ENCODE measurements at places on chromosomes 7 and 10.

DNA sequence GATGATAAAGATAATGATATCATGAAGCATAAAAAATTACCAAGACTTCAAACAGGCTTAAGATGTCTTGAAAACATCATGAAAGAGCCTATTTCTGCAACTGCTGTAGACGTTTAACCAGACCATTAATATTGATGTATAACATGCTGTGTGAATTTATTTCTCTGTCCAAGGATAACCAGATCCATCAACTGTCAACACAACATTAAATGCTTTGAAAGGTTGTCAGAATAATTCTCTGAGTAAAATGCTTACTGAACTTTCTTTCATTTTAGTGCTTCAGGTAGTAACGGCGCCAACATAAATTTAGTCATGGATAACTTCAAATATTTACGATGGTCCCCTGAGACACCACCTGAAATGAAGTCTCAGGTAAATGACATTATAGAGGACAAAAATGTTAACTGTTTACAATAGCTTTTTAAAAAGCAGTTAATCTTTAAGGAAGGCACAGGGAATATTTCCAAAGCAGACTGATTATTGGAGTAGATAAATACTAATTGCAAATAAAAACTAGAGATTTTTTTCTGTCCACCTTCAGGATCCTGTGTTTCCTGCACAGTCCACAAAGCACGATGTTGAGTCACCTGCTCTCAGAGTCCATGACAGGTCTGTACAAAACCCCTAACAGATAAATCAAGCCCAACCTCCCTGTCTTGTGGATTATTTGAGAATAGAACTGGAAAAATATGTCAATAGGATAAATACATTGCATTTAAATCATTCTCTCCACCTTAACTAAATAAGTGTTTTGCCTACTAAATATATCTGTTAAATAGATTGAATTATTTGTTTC lies 1213.2 kb downstream of the XPNPEP1 start:
- no peak for DNase-seq

DNA sequence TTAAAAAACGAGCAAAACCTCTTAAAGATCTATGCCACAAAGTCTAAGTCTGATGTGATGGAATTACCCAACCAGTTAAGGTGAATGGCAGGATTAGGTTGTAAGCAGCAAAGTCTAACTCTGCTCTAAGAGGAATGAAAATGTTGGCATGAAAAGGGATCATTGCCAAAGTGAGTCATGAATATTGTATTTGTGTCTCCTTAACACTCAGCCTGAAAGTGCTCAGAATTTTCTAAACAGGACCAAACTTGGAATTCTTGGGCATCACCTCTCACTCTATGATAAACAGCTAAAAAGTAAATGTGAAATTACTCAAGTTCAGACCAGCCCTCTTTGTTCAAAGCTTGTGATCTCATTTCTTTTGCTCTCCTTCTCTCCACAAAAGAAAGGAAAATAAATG lies 27.0 kb downstream of the PPP1R3A start:
- DNase-seq = no peak

- no peak for DNase-seq
Measured at GRCh38 chr10:73405556-73405955, 8.3 kb downstream of the ANXA7 start.

DNA sequence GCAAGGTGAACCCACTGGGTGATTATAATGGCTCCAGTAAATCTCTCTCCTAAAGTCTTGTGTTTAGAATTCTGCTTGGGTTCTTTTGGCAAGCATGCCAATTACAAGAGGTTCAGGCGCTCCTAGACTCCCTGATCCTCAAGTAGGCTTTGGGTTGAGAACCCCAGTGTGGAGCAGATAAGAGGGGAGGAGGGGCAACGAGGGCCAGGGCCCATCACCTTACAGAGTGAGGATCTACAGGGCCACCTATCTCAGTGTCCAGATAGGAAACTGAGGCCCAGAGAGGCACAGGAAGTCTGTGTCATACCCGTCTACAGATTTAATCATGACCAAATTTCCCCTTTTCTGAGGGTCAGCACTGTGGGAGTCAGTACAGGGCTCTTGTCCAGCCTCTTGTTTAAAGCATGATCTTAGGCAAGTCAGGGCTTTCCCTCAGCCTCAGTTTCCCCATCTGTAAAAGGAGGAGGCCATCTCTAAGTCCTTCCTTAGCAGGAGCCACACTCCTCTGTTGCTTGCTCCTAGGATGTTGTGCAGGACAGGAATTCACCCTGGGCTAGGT lies 4.4 kb downstream of the TACR2 start:
- no peak for DNase-seq

DNA sequence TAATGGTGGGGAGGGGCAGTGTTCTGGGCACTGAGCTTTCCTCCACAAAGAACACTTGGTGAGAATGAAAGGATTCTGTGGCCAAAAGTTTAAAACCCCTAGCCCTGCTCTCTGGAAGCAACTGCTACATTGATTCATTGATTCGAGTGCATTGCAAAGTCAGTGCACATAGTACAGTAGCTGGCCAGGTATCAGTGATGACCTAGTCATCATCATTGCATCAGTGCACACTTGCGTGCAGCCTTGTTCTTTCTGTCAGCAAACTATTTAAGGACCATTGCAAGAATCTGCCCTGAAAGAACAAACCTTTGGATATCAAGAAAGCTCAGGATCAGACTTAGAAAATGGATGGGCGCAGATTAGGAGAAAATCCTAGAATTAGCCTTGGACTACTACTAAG lies 47.4 kb downstream of the CUL1 start:
- no peak for DNase-seq

GRCh38 chr7:23249486-23249885 lies 2.9 kb downstream of the GPNMB start:
- no peak for DNase-seq

- no peak for DNase-seq
Measured at GRCh38 chr7:66539902-66540375, 88.7 kb upstream of the KCTD7 start.

GRCh38 chr10:73093922-73094850 lies 2.5 kb downstream of the P4HA1 start:
- no peak for DNase-seq

GRCh38 chr10:71090801-71091200 lies 121.6 kb upstream of the UNC5B start:
- DNase-seq = no peak

- DNase-seq = no peak
Measured at GRCh38 chr7:55271069-55271626, 94.0 kb upstream of the LANCL2 start.

GRCh38 chr7:113825832-113826231 lies 93.0 kb downstream of the PPP1R3A start:
- no peak for DNase-seq

DNA sequence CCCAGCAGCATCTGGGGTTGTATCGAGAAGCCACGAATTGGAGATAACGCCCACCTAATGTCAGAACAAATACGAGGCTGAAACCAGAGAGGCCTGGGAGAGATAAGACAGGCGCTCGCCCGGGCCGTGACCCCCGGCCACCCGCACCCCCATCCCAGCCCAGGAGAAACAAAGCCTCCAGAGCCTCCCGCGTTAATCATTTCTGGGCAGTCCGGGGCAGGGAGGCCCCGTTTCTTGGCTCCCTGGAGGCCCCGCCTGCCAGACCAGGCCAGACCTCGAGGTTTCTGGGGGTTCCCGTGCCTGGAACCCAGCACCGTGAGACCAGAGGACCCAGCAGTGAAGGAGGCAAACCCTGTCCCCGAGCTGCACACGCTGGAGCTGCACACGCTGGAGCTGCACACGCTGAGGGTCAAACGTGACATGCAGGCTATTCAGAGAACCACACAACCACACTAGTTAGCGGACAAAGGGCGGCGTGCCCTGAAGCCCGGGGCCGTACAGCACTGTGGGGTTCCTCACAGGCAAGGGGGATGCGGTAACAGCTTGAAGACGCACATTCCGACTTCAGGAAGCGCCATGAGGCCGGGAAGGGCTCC lies 53.4 kb downstream of the FOXL3 start:
- no peak for DNase-seq

DNA sequence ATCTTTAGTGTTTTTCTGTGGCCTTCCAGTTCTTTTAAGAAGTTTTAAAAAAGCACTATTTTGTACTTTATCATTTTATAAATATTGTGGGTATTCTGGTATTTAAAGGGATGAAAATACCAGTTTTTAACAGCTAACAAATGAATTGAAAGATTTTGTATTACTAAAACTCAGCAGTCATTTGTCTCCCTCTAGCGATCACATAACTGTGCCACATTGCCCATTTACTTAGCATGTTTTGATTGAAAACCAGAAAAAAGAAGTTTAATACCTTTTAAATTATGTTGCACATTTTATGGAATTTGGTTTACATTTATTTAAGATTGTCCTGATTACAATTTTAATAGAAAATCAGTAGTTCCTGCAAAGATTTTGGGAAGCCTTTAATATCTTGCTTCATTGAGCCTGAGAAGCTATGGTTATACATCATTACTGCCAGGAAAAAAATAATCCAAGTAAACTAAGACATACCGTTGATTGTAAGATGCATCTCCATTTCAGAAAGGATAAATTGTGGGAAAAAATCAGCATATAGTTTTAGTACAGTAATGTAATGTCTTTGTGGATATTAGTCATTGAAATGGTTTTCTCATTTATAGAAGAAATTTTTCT lies 34.9 kb downstream of the TAX1BP1 start:
- no peak for DNase-seq

- no peak for DNase-seq
Measured at GRCh38 chr10:97736403-97736901, 476 bp upstream of the ZFYVE27 start.

GRCh38 chr10:93589648-93590562 lies 11.1 kb downstream of the RBP4 start:
- no peak for DNase-seq

- no peak for DNase-seq
Measured at GRCh38 chr7:42174391-42174912, 62.6 kb downstream of the GLI3 start.

DNA sequence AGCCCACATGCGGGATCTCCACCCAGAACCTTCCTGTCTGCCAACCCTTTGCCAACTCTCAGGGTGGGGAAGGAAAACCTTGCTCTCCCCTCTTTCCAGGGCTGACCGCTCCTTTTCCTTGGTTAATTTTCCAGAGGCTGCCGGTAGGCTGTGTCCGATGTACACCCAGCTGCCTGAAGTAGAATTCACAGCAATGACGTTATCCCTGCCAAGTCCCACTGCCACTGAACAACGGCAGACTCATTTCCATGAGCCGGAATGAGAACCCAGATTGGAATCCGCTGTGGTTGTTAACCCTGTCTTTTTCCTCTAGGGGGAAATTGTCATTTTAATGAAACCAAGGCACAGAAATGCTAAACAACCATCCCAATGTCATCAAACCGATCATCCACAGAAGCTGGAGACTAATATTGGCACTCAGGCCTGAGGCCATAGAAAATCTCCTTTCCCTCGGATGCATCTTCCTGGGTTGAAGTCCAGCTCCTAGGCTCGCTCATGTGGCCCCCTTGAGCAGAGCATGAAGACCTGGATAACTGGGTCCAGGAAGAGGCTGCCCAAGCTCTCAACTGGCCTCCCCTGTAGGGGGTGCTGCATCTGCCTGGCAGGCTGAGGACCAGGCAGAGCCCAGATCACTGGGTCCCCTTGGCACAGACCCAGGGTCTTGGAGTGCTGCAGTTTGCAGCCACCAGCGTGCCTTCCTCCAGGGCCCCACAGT lies 30.4 kb downstream of the KLRG2 start:
- DNase-seq = no peak

- no peak for DNase-seq
Measured at GRCh38 chr7:32476816-32477648, 13.1 kb downstream of the LSM5 start.

- no peak for DNase-seq
Measured at GRCh38 chr7:140990193-140990962, 24.4 kb downstream of the MRPS33 start.

DNA sequence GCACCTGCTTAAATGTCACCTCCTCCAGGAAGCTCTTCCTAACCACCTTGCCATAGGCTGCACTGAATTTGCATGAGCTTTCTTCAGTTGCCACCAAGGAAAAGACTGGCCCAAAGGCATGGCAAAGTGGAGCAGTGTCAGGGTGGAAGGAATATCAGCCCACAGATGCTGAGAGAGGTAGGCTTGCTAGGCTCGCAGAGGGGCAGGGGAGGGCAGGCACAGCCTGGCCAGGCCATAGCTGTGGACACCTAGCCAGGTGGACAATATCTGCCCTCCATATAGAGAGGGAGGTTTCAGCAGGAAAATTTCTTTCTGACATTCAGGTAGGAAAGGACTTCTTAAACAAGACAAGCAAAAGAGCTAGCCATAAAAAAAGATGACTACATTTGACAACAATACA lies 166.3 kb downstream of the GRID1 start:
- no peak for DNase-seq

GRCh38 chr10:63064706-63065105 lies 68.4 kb upstream of the NRBF2 start:
- DNase-seq = no peak

- no peak for DNase-seq
Measured at GRCh38 chr10:69451784-69452251, 553 bp downstream of the TSPAN15 start.

GRCh38 chr7:36185756-36186155 lies 32.7 kb downstream of the EEPD1 start:
- DNase-seq = no peak

DNA sequence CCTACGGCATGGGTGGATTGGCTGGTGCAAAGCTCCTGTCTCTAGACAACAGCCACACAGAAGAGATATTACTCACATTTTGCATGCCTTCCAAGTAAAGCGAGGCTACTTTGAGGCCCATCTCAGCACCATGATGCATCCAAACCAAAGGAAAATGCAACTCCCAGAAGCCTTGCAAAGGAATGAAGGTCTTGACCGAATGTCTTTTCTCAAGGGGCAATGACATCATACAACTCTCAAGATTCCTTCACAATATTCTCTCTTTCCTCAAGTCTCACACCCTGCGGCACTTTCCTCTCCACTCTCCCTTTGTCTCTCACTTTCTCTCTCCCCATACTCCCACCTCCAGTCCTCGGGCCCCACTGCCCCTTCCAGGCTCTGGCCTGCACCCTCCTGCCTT lies 44.8 kb upstream of the CPXM2 start:
- no peak for DNase-seq

- DNase-seq = no peak
Measured at GRCh38 chr10:24262929-24263590, 54.1 kb downstream of the KIAA1217 start.

GRCh38 chr10:102757323-102757722 lies 13.6 kb downstream of the WBP1L start:
- no peak for DNase-seq

GRCh38 chr7:75642810-75643486 lies 95.8 kb downstream of the HIP1 start:
- DNase-seq = peak; percentile 54

GRCh38 chr10:29920408-29921070 lies 138.8 kb downstream of the JCAD start:
- no peak for DNase-seq

Measured in RCC 7860 (cell line).